ENCODE measurements at places on chromosomes 1 and 21.

- no peak for DNase-seq
Measured at GRCh38 chr1:170721621-170722020, 57.7 kb downstream of the PRRX1 start.

DNA sequence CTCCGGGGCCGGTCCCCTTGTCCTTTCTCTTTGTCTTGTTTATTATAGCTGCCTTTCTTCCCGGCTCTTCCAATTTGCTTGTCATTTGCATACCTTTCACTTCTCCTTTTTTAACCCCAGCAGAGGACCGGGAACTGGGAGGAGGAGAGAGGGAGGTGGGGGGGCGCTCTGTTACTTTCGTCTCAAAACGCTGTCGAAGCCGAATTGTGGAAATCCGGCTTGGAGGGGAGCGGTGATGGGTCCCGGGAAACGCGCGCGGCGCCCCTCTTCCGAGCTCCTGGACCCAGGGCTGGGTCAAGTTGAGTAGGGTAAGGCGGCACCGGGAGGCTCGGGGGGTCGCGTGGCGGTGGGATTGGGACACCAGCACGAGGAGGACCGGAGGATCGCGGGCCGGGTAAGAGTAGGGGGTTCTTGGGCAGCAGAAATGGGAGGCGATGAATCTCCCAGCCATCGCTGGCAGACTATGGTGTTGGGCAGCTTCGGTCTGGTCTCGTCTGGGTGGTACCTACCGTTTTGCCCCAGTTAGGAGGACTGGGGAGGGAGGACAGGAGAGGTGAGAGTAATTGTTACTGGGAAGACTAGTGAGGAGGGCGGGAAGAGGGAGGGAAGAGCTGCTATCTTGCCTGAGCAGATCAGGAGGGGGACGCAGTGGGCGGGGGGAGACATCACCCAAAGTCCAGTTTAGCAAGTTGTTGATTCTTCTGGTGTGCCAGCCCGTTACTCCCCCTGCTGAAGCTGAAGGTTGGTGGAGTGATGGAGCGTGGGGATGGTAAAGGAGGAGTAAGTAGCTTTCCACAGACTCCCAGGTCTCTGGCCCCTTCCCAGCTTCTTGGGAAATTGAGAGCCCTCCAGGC, 1.5 kb downstream of the PROX1 start:
- no peak for DNase-seq

GRCh38 chr1:180498594-180498993, 3.8 kb downstream of the ACBD6 start:
- DNase-seq, result no peak

DNA sequence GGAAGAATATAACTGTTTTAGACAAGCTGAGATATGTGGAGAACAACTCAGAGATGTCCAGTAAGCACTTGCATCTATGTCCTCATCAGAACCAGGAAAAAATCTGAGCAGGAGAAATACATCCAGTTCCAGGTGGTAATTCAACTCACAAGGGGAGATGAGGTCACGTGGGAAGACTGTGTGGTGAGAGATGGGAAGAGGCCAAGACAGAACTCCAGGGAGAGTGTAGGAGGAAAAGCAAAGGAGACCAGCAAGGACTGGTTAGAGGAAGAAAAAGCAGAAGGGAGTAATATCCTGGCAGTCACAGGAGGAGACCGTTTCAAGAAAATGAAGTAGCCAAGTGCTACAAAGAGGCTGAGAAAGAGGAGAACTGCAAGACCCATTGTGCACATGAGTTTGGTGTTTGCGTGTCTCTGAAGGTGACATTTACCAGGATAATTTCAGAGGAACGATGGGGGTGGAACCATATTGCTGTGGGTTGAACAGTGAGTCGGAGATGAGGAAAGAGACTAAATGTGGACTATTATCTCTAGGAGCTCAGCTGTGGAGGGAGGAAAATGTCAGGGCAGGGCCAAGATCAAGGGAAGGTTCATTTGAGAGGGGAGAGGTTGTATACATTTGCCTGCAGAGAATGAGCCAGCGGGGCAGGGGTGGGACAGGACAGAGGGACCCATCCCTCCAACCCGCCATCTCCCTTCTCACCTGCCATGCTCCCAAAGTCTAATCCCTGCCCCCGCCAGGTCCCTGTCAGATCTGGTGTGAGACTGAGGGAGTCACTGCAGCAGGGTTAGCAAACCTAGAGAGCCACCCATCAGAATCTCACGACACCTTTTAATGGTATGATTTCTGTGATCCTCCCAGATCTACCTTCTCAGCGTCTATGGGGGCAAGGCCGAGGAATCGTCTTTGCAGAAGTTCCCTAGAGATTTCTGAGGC, 24.9 kb downstream of the SUSD4 start:
- DNase-seq, result no peak

DNA sequence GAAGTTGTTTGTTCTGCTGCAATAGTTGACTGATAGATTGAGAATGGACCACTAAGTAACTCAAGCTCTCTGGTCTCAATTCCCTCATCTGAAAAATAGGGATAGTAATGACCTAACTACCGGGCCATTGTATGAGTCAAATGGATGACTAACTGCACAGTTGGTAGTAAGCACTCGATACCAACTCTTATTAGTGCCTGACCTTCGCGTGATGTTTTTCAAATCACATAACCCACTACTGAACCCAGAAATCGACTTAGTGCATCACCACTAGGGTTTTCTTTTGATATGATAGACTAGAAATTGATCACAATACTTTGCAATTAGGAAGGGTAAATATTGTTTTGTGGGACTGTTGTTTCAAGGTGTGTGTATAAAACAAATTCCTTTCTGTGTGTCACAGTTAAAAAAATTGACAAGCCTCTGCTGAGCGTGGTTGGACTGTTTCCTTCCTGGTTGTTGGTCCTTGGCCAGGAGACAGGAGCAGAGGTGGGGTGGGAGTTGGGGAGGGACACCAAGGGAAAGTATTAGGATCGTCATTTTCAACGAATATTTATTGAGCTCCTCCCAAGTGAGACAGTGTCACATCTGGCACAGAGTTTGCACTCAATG, 54.0 kb upstream of the LRP8 start:
- DNase-seq, result no peak

DNA sequence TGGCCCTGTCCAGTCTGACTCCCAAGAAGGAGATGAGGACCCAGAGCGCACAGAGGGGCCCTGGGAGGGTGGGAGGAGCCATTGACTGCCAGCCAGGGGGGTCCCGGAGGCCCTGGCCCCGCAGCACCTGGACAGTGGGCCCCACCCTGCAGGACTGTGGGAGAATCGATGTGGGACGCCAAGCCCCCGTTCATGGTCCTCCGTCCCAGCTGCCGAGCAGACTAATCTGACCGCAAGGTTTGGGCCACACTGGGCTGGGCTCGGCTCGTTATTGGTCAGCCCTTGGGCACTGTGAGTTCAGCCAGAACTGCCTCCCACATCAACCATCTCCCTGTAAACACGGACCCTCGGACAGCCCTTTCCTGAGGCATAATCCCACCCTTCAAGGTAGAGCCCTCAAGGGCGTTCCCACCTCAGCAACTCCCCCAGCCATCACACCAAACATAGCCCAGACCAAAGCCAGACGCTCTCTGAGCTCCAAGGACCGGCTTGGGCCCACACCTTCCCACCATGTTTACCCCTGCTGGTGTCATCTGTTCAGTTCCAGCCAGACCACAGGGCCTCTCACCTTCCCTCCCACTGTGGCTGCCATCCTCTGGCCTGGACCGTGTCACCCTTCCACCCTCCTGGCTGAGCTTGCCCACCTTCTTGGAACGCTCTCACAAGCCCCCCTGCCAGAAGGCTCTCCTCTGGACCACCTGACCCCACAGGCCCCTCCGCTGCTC, 16.2 kb upstream of the POFUT2 start:
- DNase-seq, result no peak

GRCh38 chr21:41160036-41160435, 7.9 kb upstream of the BACE2 start:
- no peak for DNase-seq

DNA sequence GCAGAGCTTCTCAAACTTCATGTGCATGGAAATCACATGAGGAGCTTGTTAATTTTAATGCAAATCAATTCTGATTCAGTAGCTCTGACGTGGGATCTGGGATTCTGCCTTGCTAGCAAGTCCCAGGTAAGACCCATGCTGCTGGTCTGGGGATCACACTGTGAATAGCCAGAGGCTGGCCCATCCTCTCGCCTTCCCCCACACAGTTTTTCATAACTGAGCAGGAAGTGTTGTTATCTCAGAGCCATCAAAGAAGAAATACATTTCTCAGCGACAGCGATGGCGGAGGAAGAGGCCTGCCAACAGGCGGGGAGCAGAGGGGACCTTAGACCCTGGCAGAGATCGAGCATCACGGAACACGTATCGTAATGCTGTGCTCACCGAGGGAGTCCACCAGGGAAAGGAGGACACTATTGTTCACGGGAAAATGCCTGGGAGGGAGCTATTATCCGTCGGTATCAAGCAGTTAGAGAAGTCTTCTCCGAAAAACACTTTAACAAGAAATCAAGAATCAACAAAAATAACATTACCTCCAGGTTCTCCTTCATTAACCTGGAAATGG, 268.9 kb upstream of the TMEM51 start:
- no peak for DNase-seq

GRCh38 chr1:226466296-226466695, 58.4 kb upstream of the PARP1 start:
- DNase-seq, result no peak

GRCh38 chr1:245516284-245516759, 361.5 kb downstream of the KIF26B start:
- no peak for DNase-seq

DNA sequence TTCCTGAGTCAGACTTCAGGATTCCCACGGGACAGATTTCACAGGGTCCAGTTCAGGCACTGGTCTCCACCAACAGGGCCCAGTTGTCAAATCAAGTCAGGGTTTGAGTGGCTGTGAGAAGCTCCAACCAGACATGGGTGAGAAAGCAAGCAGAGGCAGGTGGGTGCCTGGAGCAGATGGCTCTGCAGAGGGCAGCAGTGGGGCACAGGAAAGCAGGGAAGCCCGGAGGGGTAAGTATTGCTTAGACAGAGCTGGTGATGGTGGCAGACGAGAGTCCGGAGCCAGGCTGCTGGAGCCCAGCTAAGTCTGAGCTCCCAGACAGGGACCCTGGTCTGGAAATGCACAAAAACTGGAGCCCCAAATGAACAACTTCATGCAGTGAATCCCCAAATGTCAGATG, 40.4 kb downstream of the RIMS3 start:
- no peak for DNase-seq

- no peak for DNase-seq
Measured at GRCh38 chr1:199403531-199404116, 623.9 kb upstream of the NR5A2 start.

DNA sequence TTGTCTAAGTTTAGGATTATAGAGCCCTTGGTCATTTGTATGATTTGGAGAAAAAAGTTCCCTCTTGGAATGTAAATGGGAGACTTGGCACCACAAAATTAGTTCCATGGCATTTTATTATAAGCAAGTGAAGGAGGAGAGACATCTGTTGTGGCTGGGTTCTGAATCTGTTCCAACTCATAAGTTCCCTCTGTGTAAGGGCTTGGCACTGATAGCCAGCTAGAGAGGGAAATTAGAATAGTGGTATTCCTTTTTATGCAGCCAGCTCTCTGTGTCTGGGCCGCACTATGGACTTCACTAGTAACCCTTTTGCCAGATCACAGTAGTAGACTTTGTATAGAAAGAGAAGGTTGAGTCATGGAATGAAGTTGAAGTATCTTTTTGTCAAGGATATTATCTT, 31.1 kb downstream of the GNAI3 start:
- no peak for DNase-seq

GRCh38 chr1:231272173-231272572, 31.2 kb downstream of the GNPAT start:
- no peak for DNase-seq

DNA sequence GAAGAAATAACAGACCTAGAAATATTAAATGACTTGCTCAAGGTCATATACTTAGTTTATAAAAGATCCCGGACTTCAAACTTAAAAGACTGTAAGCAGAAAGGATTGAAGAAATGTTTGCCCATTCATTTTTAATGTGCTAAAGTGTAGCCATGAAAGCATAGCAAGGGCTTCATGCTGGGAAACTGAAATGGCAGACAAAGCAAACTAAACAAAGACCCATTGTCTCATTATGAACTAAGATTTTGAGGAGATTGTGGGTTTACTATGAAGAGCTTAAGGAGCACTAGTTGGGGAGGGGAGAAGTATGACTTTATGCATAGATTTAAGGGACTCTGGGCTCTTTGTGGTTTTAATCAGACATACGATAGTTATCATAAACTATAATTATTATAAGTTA, 26.3 kb downstream of the ADAMTS1 start:
- DNase-seq, result no peak

DNA sequence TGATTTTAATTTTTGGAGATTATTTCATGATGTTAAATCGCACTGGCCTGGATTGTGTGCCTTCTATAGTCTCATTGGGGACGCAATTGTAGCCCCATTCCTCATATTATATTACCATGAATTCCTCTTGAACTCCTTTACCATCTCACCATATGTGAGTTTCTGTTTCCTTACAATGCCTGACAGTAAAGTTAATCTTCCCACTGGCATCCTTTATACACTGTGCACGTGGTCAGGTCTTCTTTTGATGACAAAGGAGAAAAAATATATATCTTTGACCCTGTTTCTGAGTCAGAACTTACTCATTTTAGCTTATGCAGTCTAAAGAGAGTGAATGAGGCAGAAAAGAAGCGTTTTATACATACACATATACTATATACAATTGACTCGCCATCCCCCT, 774 bp upstream of the ABL2 start:
- DNase-seq, result no peak

- no peak for DNase-seq
Measured at GRCh38 chr1:173269490-173270230, 62.5 kb upstream of the TNFSF4 start.

- no peak for DNase-seq
Measured at GRCh38 chr1:18004278-18004677, 103.3 kb upstream of the IGSF21 start.

- DNase-seq, result no peak
Measured at GRCh38 chr21:45050345-45050796, 24.0 kb upstream of the ADARB1 start.

DNA sequence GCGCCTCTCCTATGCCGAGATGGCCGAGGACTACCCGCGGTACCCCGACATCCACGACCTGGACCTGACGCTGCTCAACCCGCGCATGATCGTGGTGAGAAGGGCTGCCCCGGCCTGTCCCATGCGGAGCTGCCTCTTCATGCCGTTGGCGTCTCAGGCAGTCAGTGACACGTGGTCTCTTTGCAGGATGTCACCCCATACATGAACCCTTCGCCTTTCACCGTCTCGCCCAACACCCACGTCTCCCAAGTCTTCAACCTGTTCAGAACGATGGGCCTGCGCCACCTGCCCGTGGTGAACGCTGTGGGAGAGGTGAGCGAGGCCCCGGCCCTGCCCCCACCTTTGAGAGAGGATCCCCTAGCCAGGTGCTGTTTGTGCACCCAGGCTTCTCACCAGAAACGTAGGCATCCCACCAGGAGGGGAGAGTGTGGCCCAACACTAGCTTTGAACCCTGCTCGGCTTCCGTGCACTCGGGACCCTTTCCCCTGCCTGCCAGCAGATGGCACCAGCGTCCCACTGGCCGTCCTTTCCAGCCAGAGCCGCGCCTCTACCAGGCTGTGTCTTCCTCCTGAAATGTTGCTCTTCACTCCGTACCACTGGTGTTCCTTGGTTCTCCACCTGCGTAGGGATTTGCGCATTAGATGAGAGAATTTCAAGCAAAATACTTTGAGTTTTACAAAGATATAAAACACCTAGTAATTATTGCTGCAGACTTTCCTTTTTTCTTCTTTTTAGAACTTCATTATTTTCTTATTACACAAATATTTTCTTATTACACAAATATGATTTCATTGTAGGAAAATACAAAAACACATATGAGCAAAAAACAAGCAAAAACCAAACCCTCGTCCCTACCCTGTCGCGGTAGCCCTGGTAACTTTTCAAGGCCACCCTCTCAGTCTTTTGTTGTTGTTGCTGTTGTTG, 9.0 kb downstream of the NPPA start:
- DNase-seq, result peak; percentile 60

Measured in activated CD8-positive, alpha-beta memory T cell treated with anti-CD3 and anti-CD28 coated beads for 1 hour (primary cell).